Dorsolateral prefrontal cortex (tissue), 122 donors: ENCODE measurements at places on chromosomes 1 and 21.

DNA sequence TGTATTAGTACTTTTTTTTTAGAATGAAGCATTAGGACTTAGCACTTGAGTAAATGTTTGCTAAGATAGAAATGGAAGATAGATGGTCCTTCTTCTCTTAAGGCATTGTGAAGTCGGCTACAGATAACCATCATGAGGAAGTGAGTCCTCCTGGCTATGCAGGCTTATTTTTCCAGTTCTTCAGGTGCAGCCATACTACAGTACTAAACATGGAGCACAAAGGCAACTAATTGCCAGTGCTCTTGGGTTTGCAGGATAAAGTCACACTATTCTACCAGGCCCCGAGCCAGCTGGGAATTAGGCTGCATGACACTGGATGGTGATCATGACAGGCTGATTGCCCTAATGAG lies 197.3 kb upstream of the SGIP1 start:
- DNase-seq = no peak

DNA sequence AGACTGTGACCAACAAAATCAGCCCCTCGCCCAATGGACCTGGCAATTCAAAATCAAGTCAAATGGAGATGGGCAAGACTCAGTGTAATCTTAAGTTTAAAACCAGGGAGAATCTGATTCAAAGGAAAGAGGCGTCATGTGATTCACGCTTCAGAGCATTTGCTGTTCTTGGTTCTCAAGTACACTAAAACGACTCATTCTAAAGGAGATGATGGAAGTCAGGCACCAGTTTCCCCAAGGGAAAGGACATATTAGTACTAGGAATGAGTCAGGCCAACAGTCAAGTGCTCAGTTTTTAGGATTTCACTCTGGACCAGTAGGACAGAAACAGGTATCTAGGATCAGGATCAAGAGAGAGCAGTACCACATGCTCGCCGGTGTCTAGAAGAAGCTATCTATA lies 429.6 kb downstream of the PLPP3 start:
- no peak for DNase-seq

DNA sequence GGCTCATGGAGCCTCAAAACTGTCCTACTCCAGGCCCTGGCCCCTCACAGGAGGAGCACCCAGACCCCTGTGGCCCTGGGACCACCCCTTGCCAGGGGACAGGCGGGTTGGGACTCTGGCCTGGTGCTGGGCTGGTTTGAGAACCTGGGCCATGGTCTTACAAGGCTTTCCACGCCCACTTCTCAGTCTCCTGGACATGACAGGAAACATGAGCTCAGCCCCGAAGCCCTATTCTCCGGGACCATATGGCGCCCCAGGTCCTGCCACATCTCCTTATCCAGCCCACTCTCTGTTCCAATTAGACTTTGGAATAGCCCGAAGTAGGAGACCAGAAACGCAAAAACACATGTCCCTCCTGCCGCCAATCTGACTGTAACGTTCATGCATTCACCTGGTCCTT lies 47.9 kb downstream of the KCNAB2 start:
- no peak for DNase-seq

DNA sequence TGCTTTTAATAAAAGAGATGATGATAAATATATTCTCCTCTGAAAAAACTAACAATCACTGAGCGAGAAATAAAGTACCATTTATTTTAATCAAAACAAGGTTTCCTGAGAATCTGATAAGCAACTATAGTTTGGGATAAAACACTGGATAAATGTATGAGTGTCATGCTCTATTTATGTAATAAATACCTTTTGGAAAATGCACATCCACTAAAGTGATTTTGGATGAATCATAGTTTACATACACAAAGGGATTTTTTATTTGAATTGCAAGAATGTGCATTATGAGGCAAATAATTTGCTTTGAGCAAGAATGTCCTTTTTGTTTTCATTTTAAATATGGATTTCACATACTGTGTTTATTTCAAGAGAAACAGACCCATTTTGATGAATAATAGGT lies 1483.5 kb downstream of the MRPL39 start:
- DNase-seq = no peak

DNA sequence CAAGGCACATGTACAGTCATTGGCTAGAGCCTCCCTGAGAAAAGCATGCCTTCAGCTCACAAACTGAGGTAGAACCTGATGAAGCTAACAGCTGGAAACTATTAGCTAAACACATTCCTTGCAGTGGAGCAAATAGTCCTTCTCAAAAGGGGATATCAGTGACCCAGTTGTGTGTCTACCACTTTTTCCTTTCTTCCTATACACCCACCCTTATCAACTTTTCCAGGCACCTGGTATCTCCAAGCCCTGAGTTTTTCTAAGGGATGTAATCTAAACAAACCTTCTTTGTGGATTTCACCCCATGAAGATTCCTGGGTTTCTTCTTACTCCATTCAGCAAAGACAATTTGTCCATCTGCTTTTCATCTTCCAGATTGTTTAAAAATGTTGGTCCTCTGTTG lies 10.5 kb upstream of the ZSWIM5 start:
- DNase-seq = no peak

DNA sequence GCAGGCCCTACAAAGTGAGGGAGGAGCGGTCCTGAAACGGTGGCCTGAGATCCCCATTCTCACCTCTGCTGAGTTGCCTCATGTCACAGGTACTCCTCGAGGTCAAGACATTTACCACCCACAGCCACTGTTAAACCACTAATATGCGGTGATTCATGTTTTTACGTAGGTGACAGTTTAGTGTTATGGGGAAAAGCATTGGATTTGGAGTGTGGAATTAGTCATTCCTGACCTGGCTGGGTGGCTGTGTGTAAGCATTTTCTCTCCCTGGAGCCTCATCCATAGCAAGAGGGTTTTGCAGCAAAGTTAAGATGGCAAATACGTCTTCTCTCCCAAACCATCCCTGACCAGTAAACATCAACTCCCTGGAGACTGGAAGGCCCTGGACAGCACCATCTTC lies 57.8 kb upstream of the KCNJ6 start:
- no peak for DNase-seq

DNA sequence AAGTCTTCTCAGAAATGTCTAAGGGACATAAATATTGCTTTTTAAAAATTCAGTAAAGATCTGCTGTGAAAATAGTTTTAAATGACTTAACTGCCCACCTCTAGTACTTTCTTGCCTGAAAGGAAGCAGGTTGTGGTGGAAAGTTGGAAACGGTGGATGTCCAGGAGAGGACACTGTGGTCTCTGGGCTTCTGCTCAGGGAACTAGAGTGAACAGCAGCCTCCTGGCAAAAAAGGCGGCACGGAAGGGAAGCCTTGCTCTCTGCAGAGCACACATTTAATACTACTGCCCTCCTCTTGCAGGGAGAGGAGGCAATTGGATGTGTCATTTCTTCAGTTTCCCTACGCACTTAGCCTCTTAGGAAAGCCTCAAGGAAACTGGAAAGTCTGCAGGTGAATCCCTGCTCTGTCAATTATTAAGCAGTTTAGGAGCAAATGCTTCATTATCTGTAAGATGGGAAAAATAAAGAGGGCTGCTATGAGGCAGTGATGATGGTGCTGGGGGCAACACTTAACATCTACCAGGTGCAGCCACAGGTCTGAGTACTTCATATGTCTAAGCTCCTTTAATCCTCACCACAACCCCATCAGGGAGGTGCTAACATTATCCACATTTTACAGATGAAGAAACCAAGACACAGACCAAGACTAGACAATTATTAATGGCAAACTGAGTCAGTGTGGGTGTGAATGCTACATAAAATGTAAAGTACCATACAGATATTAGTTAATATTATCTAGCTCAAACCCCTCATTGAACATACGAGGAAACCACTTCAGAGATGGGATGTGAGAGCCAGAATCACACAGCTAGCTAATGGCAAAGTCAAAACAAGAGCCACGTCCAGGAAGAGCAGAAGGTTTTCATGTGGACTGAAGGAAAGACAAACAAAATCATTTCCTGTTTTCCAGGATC lies 108.9 kb upstream of the ADAR start:
- DNase-seq = no peak

- no peak for DNase-seq
These were observed 2.0 kb upstream of the OR2AK2 start for GRCh38 chr1:247962911-247963588.

GRCh38 chr1:234281826-234282489 lies 91.3 kb upstream of the COA6 start:
- peak; percentile 64 for DNase-seq

DNA sequence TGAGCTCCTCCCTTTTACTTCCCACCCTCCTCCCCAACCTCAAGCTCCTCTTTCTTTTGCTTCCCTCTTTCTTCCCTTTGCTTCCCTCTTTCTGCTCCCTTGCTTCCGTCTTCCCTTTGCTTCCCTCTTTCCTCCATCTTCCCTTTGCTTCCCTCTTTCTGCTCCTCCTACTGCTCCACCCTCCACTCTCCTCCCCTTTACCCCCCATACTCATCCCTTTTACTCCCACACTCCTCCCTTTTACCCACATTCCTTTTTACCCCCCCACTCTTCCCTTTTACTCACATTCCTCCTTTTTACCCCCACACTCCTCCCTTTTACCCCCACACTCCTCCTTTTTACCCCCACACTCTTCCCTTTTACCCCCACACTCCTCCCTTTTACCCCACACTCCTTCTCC lies 30.2 kb downstream of the PGBD5 start:
- no peak for DNase-seq

DNA sequence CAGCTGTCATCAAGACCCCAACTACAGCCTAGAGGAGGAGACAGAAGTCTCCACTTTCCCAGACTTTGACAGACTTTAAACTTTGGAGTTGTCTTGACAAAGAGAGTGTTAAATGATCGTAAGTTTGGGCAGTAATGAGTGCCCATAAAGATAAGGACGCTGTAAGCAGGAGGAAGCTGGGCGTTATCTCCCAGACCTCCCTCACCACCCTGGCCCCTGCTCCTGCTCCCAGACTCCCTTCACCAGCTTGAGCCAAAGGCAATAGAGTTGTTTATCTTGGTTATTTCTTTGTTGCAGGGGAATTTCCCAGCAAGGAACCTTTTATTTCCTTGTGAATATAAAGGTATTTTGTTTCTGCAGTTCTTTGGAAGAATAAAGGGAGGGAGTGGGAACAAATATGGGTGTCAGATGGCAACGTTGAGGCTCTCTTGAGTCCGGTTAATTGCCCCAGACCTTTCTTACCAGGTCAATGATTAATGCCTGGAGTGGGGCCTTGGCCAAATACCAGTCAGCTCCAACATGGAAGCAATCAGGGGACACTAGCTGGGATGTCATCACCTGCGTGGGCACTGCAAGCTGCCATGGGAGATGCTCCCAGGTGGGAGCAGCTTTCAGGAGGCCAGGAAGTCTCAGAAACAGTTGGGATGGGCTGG lies 4.4 kb downstream of the PIGR start:
- no peak for DNase-seq

- DNase-seq = no peak
These were observed 32.1 kb upstream of the KCNE2 start for GRCh38 chr21:34331726-34332125.
